A549 treated with Hydrocortisone at 1 μM for 4 hours (cell line): ENCODE measurements at places on chromosomes 6 and 20. TPM values are rescaled to one million over a fixed set of nuclear protein-coding genes. Genes with fewer than 3 reads are reported as not detected.

The SCP2D1 gene
- not detected in 5 replicates for total RNA-seq

The ZNF133 gene
- 9.4 to 14.6 TPM (median 11.9 TPM) in 5 replicates for total RNA-seq

The MARCKS gene
- 13.3 to 18.8 TPM (median 15.5 TPM) in 5 replicates for total RNA-seq

The NUS1 gene
- 24.0 to 29.4 TPM (median 26.3 TPM) in 5 replicates for total RNA-seq

The DDO gene
- 0.08 to 0.16 TPM (median 0.08 TPM) in 5 replicates for total RNA-seq

The GOPC gene
- 14.0 to 21.9 TPM (median 16.2 TPM) in 5 replicates for total RNA-seq

The EYS gene
- 0.02 to 0.25 TPM (median 0.08 TPM) in 3 of 5 replicates, not detected in the others for total RNA-seq

The SLC44A4 gene
- 0.03 to 0.14 TPM (median 0.06 TPM) in 4 of 5 replicates, not detected in the other for total RNA-seq

The DEFB132 gene
- total RNA-seq = not detected in 5 replicates

The PLCB1 gene
- 0.41 to 1.2 TPM (median 0.99 TPM) in 5 replicates for total RNA-seq
